ENCODE measurements at places on chromosomes 13 and 19.

DNA sequence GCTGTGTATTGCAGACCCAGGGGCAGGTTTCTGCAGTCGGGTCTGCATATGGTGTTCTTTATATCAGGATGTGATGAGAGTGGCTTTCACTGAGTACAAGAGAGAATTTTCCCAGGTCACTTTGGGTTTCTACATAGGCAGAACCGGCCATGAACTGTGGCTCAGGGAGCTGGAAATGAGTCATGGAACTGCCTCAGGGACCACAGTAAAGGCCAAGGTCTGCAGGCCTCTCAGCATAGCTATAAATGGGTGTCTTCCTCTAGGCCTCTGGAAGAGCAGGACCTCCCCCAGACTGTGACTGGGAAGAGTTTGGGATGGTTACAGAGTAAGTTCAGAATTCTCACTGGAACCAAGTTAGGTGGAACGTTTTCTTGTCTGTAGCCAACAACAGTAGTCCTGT, 51.8 kb upstream of the ZNF681 start:
- no peak for DNase-seq

DNA sequence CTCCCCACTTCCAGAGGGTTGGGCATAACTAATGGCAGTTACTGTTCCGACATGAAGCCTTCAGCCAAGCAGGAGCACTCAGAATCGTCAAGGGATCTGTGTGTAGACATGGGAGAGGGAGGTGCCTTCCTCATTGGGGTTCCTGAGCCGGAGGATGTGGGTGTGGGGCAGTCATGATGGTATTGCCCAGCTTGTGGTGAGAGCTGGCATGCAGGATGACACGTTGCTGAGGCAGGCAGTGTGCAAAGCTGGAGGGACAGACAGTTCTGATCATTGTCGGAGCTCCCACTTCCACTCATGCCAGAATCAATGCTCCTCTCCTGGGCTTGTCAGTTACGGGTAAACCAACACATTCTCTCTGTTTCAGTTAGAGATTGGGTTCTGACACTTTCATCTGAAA, 83.9 kb upstream of the TSC22D1 start:
- no peak for DNase-seq

DNA sequence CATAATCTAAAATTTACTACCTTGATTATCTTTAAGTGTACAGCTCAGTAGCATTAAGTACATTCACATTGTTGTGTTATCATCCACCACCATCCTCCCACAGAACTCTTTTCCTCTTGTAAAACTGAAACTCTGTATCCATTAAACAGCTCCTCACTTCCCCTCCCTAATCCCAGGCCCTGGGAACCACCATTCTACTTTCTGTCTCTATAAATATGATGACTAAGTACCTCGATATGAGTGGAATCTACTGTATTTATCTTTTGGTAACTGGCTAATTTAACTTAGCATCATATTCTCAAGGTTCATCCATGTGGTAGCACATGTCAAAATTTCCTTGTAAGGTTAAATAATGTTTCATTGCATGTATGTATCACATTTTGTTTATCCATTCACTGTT, 49.0 kb upstream of the POMP start:
- DNase-seq, result no peak

DNA sequence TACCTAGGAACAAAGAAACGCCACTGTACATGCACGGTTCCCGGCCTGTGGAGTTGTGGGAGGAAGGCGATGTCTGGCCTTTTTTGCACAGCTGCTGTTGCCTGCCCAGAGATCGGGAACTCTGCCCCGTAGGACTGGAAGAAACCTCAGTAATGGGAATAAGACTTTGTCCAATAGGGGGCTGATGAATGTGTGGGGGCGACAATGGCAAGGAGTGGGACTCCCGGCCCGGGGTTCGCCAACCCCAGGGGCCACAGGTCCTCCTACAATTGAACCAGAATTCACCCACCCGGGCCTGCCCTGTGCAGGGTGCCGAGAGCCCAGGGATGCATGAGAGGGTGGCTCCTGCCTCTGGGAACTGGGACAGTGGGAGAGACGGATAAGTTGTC, 2.0 kb upstream of the CEBPA start:
- no peak for DNase-seq

DNA sequence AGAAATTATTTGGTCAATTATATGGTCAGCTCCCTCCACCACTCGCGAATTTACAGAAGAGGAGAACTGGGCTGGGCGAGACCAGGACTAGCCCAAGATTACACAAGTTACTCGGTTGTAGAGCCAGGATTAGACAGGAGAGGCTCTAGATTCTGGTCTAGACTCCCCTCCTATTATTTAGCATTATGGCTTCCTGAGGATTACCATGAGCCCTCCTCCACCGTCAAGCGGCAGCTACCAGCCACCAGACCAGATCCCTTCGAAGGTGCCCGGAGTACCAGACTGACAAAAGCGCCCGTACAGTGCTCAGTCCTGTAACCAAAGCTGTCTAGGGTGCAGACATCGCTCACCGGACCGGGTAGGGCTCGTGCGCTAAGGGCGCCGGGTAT, 497 bp upstream of the MLNR start:
- no peak for DNase-seq

DNA sequence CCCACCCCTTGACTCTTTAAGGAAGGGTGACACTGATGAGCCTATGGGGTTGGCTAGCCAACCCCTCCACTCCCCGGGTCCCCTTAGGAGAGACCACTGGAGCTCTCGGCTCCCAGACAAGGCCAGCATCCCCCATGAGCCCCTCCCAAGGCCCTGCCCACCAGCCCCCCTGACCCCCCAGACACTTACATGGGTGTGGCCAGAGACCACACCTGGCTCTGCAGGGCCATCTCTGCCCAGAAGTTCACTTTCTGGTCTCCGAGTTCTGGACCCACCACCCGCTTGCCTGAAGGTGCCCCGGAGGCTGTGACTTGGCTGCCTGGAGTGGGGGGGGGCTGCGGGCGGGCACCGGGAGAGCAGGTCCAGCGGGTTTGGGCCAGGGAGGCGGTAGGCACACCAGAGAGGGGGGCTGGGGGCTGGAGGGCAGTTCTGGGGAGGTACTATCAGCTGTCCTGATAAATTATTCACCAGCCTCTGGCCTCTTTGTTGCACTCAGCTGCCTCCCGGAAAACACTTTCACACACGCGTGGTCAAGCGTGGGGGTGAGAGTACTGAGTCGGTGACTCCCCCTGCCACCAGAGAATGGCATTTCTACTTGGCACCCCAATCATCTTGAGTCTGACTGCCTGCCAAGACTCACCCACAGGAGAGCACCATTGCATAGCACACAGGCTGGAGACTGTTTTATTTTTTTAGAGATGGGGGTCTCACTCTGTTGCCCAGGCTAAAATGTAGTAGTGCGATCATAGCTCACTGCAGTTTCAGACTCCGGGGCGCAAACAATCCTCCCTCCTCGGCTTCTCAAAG, at the start of gene PALM3:
PALM3 (minus strand) TSS at position 326 of the 807 bp plus-strand sequence; CDS start at position 230, 96 bp downstream.
- DNase-seq, result no peak

- DNase-seq, result no peak
These were observed 183.6 kb upstream of the EDNRB start for GRCh38 chr13:78102121-78102677.

DNA sequence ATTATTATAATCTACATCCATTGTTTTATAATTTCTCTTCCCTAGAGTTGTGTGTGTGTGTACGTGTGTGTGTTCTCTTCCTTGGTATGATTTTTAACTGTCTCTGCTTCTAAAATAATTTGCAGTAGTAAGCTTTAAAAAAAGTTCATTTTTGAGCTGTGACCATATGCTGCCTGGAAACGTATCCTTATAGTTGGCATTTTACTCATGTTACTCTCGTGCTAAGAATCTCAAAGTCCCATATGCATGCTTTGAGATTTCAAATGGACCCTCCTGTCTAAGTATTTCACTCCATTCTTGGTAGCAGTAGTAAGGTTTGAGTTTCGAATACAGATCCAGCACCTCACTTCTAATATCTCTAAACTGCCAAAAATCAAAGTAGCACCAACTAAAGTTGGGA, 109.9 kb downstream of the RXFP2 start:
- no peak for DNase-seq

DNA sequence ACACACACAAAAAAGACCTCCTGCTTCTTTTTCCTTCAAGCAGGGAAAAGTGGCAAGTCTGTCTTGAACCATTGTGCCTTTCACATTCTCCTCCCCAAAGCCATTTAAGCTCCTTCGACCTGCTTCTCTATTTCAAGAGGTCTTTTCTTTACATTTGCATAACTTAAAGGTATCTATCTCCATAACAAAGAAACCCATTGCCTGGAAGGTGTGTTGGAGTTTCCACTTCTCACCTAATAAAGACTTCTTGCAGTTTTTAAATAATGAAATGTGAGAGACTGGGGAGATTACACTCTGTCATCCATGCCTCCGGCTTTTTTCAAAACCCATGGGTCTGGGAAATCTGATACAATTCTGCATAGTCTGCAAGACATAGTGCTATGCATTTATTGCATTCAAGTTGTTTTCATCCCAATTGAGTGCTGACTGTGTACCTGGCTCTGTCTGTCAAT, 41.8 kb upstream of the NBEA start:
- DNase-seq, result no peak

DNA sequence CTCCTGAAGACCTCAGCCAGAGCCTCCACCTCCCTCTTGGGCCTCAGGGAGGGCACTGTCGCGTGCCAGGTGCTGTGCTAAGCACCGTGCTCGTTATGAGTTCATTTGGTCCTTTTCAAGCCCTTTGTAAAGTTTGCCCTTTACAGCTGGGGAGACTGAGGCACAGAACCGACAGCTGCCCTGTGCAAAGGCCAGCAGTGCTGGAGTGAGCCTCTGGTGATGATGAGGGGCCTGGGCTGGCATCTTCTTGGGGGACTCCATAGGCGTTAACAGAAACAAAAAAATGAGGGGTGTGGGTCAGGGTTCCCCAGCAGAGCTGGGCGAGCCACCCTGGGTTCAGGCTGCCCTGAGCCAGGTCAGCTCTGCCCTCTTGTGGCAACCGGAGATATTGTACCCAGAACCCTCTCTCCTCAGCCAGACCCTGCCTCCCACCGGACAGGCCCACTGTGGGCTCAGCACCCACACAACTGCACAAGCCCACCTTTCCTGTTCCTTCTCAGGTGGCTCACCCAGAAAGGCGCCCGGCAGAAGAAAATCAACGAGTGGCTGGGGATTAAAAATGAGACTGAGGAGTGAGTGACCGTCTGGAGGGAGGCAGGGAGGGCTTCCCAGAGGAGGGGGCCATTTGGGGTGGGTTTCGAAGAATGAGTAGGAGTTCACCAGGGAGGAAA, 5.5 kb upstream of the IFI30 start:
- DNase-seq, result no peak

DNA sequence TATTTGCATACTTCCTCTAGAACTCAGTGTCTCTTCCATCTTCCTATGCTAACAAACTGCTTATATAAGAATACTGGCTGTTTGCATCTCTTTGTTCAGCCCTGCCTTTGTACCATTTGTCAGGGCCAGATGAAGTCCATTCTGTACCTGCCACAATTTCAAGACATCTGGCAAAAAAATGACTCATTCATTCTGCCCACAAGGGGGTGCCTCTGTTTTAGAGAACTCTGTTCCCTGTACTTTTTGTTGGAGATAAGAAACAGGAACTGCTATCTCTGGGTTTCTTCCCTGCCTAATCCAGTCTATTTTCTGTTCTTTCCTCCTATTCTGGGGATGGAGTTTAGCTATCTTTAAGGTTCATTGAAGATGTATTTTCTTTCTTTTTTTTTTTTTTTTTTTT, 23.0 kb downstream of the ZNF568 start:
- no peak for DNase-seq

DNA sequence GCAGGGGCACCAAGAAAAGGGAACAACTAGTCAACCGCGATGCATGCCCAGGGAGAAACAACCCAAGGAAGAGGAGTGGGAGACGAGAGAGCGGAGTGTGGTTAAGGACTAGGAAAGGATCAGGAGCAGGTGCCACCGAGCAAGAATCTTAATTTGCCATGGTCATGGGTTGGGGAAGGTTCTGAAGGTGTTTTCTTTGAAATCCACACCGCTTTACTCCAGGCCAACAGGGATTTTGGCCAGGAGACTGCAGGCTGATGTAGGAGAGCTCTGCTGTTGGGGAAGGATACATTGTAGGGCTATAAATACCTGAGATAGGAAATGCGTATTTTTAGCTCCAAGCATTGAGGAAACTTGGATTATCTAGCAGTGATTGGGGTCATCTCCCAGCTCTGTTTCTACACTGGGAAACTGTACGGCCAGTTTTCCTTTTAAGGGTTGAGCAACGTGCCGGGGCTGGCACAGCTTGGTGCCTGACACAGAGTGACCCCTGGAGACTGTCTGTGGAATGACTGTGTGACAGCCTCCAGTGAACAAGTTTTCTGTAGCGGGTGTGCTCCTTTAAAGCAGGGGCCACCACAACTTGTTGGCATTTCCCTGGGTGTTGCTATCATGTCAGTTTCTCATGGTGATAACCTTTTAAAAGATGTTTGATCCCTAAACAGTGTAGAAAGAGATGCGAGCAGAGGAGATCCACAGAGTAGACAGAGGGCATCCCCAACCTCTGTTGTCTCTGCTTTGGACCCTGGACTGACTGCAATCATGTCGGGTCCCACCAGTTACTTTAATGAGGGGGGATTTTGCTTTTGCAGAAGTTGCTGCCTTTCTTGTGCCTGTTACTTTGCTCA, 34.3 kb downstream of the ZNF536 start:
- no peak for DNase-seq

GRCh38 chr13:113616281-113616906, 31.8 kb downstream of the TFDP1 start:
- no peak for DNase-seq

DNA sequence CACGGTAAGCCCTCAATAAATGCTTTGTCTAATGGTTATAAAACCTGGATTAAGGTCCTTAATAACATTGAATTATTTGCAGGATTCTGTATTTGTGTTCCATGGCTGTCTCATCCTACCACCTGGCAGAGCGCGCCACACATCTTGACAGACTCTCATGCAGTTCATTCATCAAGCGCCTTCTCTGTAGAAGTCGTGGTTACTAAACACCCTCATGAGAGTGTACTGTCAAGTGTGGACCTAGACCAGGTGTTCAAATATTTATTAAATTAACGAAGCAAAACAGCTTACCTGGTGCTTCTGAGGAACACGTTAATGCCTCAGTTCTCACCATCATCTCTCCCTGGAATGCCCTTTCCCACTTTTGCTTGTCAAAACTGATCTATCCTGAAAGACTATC, 13.1 kb upstream of the FBXL3 start:
- DNase-seq, result no peak

DNA sequence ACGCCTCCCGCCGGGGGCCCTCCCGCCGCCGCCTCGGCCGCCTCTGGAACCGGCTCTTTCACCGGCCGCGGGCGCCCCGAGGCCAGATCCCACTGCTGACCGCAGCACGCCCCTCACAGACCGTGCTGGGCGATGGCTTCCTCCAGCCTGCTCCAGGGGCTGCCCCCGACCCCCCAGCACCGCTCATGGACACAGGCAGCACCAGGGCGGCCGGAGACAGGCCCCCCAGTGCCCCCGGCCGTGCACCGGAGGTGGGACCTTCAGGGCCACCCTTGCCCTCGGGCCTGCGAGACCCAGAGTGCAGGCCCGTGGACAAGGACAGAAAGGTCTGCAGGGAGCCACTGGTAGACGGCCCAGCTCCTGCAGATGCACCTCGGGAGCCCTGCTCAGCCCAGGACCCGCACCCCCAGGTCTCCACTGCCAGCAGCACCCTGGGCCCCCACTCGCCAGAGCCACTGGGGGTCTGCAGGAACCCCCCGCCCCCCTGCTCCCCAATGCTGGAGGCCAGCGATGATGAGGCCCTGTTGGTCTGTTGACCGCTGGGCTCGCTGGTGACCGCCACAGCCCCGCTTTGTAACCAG, 13.0 kb downstream of the LRP3 start:
- DNase-seq, result no peak

Measured in smooth muscle cell of the brain vasculature (primary cell).